ELF-1 (cell line): ENCODE measurements at places on chromosomes 3 and 15.

DNA sequence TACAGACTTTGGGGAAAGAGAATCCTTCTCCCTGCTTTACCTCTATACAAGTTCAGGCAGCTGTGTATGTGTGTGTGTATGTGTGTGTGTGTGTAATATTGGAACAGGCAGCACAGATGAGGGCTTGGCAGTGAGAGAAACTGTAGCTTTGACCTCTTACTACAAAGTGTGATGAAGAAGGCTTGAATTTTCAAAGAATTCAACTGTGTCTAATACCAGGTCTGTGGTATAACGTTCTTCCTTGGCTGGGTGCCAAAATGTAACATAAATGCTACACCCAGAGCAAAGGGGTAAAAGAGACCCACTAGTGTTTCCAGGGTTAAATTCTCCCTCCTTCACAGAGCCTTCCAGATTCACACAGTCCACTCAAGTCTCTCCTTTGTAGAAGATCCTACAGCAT lies 51.1 kb downstream of the CHST2 start:
- DNase-seq = no peak

DNA sequence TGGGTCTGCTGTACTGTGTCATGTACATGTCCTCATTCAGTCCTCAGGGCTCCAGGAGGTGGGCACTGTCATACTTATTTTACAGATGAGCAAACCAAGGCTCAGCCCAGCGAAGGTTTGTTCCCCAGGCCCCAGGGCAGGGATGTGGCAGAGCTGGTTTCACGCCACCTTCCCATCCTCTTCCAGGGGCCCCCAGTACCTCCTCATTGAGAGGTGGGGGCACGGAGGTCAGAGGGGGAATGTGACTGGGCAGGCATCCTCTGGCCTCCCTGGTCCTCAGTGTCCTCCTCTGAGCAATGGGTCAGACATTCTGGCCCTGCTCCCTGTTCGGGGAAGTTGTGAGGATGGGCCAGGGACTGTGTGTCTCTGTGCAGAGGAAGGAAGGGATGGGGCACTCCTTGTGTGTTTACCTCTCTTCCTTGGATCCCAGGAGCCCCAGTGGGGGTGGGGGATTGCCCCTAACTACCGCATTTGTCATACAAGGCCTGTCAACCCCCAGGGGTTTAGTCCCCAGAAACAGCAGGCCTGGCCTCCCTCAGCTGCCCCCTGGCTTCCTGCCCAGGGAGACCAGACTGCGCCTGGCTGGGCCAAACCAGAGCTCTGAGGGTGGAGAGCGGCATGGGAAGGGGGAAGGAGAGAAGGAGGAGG lies 65.9 kb upstream of the LCTL start:
- DNase-seq = peak; percentile 40

DNA sequence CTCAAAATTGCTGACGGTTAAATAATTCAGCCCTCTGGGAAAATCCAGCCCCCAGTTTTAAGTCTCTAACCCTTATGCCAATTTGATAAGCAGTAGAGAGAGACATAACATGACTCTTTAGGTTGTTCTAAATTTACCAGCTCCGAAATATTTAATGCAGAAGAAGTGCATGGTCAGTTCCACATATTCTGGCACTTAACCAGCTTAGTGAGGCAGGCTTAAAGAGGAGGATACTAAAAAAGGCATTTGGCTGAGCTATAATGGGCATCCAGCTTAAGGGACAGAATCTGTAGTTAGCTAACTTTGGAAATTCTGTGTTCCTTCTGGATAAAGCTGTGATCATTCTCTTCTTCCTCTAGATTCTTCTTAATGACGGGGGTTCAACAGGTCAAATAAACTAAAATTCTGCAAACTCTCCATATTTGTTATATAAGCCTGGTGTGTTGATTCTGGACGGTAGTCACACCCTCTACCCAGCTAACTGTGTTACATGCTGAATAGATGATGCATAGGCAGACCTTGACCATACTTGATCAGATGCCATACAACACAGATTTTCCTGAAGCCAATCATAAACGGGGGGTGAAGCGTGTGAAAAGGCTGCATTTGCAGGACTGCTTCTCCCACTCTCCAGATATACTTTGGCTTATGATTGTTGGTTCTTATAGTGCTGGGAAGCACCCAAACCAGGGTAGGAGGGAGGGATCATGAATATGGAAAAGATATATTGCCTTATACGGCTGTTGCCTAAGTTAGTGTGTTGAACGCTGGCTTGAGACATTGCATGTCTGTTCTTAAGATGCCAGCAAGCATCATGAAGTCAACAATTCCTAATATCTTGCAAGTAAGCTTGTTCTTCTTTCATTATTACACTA lies 118.4 kb downstream of the FGF12 start:
- DNase-seq = no peak

GRCh38 chr15:32698773-32699390 lies 18.9 kb upstream of the GREM1 start:
- DNase-seq = peak; percentile 39

GRCh38 chr3:189914799-189915198 lies 205.9 kb downstream of the P3H2 start:
- no peak for DNase-seq

- no peak for DNase-seq
These were observed 930.7 kb downstream of the MCTP2 start for GRCh38 chr15:95162069-95162468.

DNA sequence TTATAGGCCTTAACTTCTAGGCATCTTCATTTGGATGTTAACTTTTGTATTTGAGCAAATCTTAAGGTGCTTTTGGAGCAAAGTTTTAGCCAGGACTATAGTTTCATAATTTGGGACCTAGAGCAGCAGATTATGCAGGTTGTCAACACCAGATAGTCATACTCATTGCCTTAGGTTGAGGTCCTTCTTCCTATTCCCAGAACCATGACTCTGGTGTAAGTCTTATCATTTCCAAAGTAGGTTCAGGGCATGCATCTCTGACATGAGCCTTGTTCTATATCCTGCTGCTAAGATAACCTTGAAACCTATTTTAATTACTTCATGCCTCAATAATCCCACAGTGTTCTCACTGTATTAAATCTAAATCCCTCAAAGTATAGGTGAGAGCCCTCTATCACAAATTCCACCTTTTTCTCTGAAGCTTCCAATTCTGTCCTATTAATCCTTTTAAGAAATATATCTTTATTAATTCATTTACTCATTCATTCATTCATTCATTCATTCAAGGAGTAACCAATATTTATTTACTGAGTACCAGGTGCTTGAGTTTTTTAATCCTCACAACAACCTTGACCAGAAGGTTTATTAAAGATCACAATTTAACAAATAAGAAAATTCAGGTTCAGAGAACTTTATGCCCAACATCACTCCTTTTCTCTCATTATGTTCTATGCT lies 2.7 kb upstream of the FNDC3B start:
- DNase-seq = no peak

GRCh38 chr15:42508263-42508690 lies 12.8 kb downstream of the SNAP23 start:
- DNase-seq = no peak

DNA sequence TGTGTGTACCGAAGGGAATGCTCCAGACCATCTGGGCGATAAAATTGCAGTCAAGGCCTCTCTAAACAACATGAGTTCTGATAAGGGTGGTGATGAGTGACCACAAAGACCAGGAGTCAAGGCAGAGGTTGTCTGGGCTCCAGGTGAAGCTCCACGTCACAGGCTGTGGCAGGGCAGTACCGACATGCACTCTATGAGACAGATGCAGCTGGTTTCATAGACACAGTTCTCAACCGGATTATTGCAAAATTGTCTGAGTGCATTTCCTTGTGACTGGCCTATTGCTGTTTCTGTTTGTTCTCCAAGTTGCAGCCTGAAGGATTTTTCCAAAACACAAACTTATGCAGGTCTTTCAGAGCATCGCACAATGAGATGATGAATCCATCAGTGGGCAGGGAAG lies 157.5 kb upstream of the HES1 start:
- DNase-seq = no peak

DNA sequence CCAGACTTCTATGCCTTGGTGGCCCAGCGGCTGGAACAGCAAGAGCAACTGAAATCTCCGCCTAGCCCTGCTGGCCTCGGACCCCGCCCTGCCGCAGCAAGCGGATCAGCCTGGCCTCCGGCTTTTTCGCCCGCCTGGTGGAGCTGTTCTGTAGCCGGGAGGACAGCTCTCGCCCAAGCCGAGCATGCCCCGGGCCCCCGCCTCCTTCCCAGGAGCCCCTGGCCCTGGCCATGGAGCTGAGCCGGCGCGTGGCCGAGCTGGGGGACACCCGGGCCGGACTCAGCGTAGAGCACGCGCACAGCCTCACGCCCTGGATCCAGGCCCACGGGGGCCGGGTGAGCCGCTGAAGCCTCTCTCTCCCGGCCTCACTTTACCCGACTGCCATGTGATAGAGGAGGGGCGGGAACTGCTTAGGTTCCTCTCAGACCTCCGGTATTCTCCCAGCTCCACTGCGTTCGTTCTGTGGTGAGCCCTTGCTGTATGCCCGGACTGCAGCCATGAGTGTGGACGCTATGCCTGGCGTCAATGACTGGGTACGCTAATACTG lies 24.1 kb upstream of the MRPL3 start:
- peak; percentile 94 for DNase-seq

GRCh38 chr3:149128821-149129220 lies 617 bp upstream of the HPS3 start:
- no peak for DNase-seq

- DNase-seq = no peak
These were observed 116.9 kb downstream of the POLR2M start for GRCh38 chr15:57823325-57823882.

GRCh38 chr3:110430146-110430545 lies 641.5 kb upstream of the NECTIN3 start:
- DNase-seq = no peak

GRCh38 chr3:138441742-138442141 lies 7.3 kb downstream of the ESYT3 start:
- DNase-seq = no peak

DNA sequence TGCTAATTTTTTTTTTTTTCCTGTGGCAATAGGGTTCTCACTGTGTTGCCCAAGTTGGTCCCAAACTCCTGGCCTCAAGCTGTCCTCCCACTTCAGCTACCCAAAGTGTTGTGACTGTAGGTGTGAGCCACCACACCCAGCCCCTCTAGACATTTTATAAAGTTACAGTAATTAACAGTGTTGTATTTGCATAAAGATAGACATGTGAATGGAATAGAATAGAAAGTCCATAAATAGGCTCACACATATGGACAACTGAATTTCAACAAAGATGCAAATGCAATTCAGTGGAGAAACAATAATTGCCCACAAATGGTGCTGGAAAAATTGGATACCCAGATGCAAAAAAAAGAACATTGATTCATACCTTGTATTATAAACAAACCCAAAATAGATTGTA lies 39.9 kb downstream of the PLS1 start:
- DNase-seq = no peak

DNA sequence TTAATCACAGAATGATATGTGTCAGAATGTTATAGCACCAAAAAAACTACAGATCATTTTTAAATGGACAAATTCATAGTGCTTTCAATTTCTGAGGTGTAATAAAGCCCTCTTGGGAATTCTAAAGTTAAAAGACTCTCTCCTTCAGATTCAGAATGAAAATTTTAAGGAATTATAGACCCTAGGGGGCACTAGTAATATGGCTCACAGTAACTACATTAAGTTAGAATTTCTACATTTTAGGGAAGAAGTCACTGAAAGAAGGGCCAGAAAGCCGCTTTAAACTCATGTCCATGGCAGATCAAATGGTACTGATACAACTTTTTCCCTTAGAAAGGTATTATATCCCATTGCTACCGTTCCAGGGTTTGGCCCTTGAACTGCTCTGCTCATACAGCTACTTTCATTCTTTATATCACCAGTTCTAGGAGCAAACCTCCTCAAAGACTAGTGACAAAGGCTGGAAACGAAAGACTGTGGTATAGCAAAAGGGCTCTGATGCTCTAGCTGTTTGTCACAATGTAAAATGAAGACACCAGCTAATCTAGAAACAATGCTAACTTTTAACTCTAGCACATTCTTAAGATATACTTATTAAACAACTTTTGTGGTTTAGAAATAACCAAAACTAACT lies 18.1 kb downstream of the DAZL start:
- no peak for DNase-seq

DNA sequence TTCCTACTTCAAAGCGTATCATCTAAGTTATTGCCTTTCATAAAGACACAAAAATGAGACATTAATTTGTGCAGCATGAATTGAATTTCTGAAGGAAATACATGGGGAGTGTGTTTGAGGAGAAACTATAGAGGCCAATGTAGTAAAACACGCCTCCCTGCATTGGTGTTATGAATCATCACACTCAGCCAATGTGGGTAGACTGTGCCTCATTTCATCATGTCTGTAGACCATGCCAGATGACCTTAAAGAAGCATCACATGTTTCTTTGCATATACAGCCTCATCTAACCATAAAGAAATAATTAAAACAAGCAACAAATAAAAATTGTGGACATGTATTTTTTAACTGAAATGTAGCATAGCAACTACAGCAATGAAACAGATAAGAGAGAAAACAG lies 486.0 kb upstream of the ADAMTS9 start:
- DNase-seq = no peak

GRCh38 chr3:188453431-188454384 lies 299.8 kb downstream of the LPP start:
- DNase-seq = no peak

DNA sequence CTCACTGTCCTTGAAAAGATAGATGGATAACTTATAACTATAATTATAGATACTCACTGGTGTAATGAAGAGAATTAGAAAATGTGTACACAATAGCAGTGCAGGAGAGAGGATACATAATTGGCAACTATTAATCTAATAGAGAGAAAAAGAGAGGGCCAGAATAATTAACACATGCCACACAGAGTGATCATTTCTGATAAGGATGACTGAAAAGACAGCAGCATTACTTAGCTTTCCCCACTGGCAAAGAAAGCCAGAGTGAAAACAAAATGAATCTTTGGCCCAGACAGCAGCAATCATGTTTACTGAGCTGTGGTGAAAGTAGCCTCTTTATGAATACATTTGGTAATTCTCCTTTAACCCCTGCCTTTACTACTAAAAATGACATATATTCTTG lies 493.3 kb upstream of the ROBO1 start:
- DNase-seq = no peak
